ENCODE measurements at places on chromosomes 12 and 14. TPM values are rescaled to one million over a fixed set of nuclear protein-coding genes. Genes with fewer than 3 reads are reported as not detected.

PLEKHG7 gene
- not detected for total RNA-seq

ZFHX2 gene
- 4.9 TPM for total RNA-seq

MFAP5 gene
- not detected for total RNA-seq

DNA sequence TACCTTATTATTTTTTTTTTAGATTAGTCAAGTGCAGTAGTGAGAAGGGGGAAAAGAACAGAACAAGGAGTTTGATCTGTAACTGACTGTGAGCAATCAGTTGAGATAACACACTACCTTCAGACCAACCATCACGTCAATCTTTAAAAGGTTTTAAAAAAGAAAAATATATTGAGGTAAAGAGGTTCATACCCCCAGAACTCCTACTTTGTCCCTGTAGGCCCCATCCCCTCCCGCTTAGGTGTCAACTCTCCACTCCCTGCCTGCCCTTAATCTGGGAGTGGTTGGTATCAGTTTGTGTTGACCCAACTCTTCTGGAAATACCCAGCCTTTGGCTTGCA, 16.2 kb downstream of the MMP14 start:
- no peak for DNase-seq

DNA sequence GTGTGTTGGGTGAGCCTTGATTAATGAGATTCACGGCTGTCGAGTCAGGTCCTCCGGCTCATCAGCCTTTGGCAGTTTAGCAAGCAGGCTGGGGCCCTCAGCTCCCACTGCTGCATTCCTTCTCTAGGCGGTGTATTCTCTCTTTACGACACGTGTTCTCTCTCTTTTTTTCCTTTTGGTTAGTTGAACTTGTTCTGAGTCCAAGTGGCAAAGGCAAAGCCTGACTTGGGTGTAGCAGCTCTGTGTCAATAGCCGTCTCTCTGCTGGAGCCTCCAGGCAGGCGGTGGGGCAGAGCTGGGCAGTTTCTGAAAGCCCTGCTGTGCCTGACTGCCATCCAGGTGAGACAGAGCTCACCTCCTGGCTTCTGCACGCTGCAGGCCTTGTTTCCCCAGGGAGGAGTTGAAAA, 46.6 kb downstream of the SUSD6 start:
- no peak for DNase-seq

DNA sequence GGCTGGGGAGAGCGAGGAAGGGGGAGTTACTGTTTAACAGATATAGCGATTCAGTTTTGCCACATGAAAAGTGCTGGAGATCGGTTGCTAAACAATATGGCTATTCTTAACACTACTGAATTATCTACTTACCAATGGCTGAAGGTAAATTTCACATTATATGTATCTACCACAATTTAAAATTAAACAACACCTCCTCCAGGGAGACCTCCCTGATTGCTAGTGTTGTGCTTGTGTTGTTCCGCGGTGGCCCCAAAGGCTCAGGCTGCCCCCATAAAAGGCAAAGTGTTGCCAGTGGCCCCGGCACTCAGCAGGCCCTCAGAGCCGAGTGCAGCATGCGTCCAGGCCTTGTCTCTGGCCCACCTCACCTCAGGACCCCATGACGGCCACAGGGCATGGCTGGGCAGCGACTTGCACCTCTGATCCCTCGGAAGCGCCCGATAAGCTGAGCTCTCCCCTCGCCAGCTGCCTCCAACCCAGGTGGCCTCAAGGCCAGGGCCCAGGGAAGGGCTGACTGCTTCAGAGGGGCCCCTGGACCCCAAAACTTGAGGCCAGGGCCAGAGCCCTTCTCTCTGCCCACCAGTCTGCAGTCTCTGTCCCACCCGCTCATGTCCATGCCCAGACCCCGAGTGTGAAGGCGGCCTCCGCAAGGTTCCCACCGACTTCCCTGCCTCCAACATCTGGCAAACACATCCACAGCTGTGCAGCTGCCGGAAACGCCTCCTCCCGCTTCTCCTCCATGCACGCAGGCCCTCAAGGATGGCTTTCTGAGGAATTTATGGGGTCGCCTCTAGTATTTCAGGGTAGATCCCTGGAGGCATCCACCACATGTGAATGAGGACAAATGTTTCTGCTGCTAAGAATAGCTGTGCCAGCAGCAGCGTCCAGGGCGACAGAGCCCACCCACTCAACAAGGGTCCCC, 60.0 kb downstream of the NCOR2 start:
- DNase-seq: no peak

DNA sequence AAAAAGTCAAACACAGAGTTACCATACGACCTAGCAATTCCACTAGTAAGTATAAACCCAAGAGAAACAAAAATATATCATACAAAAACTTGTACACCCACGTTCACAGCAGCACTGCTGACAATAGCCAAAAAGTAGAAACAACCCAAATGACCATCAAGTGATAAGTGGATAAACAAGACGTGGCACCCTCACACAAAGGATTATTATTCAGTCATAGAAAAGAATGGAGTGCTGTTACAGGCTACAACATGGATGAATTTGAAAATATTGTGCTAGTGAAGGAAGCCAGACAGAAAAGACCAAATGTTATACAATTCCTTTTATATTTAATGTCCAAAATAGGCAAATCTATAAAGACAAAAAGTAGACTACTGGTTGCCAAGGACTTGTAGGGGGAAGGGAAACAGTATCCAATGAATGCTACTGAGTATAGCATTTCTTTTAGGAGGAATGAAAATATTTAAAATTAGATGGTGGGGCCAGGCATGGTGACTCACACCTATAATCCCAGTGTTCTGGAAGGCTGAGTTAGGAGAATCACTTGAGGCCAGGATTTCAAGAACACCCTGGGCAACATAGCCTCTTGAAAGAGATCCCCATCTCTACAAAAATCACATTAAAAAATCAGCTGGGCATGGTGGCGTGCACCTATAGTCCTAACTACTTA, 41.9 kb downstream of the SPTLC2 start:
- DNase-seq: no peak

GRCh38 chr14:58778202-58778601, 140.4 kb downstream of the DACT1 start:
- DNase-seq: no peak

Measured in natural killer cell treated with Interleukin-12 subunit alpha and Interleukin-12 subunit beta and Interleukin-15 and Interleukin-18, amount 100 ng/mL, for 72 hours (primary cell).